ENCODE measurements at places on chromosomes 2 and 18.

DNA sequence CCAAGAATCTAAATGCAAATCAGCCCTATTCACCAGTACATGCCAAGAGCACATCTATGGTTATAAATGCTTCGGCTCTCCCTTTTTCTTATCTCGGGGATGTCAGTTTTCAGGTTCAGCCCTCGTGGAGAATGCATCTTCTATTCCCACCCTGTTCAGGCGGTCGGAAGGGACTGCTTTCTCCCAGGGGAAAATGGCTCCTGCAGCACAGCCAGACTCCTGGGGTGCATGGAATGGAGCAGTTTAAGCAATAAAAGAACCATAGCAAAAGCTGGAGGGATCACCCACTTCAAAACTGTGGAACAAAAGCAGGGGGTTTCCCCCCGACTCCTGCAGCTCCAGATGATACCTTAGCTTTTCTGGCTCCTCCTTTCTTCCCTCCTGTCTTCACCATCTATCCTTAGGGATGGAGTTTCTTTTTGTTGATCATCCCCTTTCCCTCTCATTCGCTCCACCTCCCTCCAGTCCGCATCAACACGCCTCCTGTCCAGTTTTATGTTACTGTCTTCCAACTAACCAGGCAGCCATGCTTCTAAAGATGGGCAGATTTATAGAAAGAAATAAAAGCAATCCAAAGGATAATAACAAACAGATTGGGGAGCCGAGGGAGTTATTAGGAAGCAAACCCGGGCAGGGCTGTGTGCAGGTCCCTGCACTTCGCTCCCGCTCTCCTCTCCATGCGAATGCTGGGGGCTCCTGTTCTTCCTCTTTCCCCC lies 356.2 kb upstream of the SMIM21 start:
- DNase-seq: no peak
- no peaks in the 10 kb centered on the region for H3K27me3 ChIP-seq
- no peak overlapping the region for H3K4me3 ChIP-seq

DNA sequence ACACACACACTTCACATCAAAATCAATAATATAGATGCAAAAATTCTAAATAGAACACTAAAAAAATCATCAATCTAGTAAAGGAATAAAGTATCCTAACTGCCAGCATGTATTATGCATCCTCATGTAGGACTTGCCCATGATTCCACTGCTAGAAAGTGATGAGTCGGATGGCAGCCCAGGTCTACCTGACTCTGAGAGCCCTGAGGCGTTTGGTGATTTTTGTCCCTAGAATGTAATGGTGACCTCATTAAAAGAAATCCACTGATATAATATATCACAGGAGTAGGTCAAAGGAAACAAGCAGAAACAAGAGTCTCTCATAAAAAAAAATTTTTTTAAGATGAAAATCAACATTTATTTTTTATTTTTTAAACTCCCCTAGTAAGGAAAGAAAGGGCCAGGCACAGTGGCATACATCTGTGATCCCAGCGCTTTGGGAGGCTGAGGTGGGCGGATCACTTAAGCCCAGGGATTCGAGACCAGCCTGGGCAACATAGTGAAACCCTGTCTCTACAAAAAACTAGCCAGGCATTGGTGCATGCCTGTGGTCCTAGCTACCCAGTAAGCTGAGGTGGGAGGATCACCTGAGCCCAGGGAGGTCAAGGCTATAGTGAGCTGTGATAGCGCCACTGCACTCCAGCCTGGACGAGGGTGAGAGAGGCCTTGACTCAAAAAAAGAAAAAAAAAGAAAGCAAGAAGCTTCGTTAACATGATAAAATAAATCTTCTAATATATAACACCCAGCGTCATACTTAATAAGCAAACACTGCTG lies 24.4 kb upstream of the ACTG2 start:
- no peak overlapping the region for H3K4me3 ChIP-seq
- H3K27me3 ChIP-seq: no peaks in the 10 kb centered on the region
- peaks cover 26% of the 10 kb centered on the region for H3K36me3 ChIP-seq
- no peak overlapping the region for H3K27ac ChIP-seq

- no peaks in the 10 kb centered on the region for H3K27me3 ChIP-seq
- H3K36me3 ChIP-seq: peaks cover 19% of the 10 kb centered on the region
- peaks cover 11% of the 10 kb centered on the region for H3K4me1 ChIP-seq
- DNase-seq: peak; percentile 70
- H3K27ac ChIP-seq: peak overlapping the region; percentile 93
Measured at GRCh38 chr2:24083567-24084385, 858 bp downstream of the TP53I3 start.

GRCh38 chr2:214992911-214993310 lies 145.5 kb downstream of the ABCA12 start:
- H3K4me1 ChIP-seq: peaks cover 9% of the 10 kb centered on the region
- H3K27me3 ChIP-seq: no peaks in the 10 kb centered on the region
- no peak overlapping the region for H3K27ac ChIP-seq
- no peak for DNase-seq
- no peaks in the 10 kb centered on the region for H3K36me3 ChIP-seq

DNA sequence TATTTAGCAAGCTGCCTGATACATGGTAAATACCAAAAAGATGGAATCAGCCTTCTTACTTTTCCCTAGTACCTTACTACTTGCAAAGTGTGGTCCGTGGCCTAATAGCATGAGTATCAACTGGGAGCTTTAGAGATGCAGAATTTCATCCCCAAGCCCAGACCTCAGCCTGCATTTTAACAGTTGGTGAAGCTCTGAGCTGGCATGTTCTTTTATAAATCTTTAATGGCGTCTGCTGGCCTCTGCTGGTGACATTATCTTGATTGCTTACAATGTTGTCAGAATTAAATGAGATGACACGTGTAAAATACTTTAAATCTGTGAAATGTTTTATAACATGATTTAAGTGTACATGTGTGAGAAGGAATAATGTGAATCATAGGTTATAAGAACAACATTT lies 115.1 kb upstream of the NOSTRIN start:
- DNase-seq: no peak
- peaks cover 4% of the 10 kb centered on the region for H3K36me3 ChIP-seq
- H3K4me1 ChIP-seq: no peaks in the 10 kb centered on the region

- no peak overlapping the region for H3K27ac ChIP-seq
- no peaks in the 10 kb centered on the region for H3K4me1 ChIP-seq
- no peaks in the 10 kb centered on the region for H3K27me3 ChIP-seq
- H3K4me3 ChIP-seq: no peak overlapping the region
Measured at GRCh38 chr2:106523976-106524665, 37.0 kb downstream of the CD8B2 start.

DNA sequence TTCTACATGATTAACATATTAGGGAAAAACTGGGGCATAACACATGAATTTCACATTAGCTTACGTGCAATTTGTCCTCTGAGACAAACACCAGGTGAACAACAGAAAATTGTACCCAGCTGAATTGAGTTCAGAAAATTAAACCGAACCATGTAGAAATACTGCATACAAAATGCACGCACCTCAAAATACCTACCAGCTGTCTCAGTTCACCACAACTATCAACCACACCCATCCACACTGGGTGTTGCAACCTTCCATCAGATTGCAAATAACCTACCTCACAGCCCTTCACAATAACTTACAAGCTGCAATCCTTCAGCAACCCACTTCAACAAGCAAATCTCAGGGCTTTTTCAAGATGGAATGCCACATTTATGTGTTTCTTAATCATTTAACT lies 55.9 kb downstream of the UNC50 start:
- no peak overlapping the region for H3K4me3 ChIP-seq
- H3K4me1 ChIP-seq: peaks cover 3% of the 10 kb centered on the region
- no peak for DNase-seq
- H3K36me3 ChIP-seq: peaks cover 36% of the 10 kb centered on the region
- H3K27ac ChIP-seq: no peak overlapping the region
- no peaks in the 10 kb centered on the region for H3K27me3 ChIP-seq

DNA sequence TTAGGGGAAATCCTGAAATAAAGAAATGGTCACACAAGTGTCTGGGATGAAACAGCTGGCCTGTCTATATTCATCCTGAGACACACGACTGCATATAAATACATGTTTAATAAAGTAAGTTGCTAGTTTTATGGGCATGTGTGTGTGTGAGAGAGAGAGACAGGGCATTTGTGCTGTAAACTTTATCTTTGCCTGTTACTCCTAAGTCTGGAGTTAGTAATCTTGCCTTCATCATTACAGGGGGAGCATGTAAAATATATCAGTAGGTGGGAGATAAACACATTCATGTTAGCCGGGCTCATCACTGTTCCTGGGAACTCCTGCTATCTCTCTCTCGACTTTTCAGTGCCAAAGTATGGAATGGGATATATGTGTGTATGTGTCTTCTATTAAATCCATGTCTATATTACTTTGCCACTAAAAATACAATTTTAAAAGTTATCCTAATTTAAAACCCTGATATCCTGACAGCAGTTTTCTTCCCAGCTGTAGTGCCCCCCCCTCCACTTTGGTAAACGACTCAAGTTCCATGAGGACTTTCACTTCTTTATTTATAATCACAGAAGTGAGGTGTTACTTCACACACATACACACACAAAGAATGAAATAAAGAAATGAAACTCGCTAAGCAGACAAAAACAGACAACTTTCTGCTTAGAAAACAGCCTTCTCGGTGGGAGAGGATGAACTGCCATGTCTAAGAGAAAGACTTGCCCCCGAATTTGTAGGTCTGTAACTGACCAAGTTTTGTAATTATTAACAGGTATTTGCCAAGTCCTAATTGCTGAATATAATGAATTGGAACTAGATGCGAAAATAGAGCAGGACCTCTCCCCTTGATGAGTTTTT lies 947 bp downstream of the ZEB2 start:
- H3K4me3 ChIP-seq: no peak overlapping the region
- H3K27ac ChIP-seq: no peak overlapping the region
- H3K27me3 ChIP-seq: no peaks in the 10 kb centered on the region
- peaks cover 4% of the 10 kb centered on the region for H3K36me3 ChIP-seq
- H3K4me1 ChIP-seq: peaks cover 29% of the 10 kb centered on the region

DNA sequence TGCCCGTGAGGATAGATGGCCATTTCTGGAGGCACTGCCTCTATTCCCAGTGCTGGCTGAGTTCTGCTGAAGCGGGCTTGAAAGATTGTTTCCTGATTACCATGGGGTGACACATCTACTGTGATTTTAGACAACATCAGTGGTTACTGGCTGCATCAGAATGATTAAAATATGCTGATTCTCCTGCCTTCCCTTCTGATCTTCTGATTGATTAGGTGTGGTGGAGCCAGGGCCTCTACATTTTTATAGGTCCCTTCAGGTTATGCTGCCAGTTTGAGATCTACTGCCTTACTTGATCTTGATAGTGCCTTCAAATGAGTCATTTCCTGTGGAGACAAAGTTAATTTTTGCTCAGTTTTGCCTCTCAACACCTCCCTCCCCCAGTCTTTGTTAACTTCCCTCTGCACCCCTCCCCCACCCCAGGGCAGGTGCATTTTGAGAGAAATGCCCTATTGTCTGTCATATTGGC lies 31.6 kb upstream of the SNORC start:
- peaks cover 42% of the 10 kb centered on the region for H3K36me3 ChIP-seq
- no peaks in the 10 kb centered on the region for H3K27me3 ChIP-seq
- H3K4me3 ChIP-seq: peak overlapping the region; percentile 47
- peak; percentile 12 for DNase-seq
- peak overlapping the region; percentile 87 for H3K27ac ChIP-seq

DNA sequence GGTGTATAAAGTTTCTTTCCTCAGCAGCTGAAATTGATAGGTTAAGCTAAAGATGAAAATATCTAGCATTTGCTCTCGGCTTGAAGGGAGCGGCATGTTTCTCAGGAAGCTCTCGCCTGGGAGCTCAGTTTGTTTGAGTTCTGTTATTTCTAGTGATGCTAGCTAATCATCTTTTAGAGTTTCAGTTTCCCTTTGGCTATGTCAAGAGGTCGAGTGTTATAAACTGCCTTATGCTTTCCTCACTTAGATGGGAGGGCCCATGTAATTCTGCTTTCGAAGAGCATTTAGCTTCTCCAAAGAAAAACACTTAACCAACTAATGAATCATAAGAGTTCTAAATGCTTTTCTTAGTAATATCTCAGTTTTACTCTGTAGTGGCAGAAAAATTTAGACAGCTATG lies 33.6 kb downstream of the PLCL1 start:
- no peak for DNase-seq
- no peak overlapping the region for H3K27ac ChIP-seq

DNA sequence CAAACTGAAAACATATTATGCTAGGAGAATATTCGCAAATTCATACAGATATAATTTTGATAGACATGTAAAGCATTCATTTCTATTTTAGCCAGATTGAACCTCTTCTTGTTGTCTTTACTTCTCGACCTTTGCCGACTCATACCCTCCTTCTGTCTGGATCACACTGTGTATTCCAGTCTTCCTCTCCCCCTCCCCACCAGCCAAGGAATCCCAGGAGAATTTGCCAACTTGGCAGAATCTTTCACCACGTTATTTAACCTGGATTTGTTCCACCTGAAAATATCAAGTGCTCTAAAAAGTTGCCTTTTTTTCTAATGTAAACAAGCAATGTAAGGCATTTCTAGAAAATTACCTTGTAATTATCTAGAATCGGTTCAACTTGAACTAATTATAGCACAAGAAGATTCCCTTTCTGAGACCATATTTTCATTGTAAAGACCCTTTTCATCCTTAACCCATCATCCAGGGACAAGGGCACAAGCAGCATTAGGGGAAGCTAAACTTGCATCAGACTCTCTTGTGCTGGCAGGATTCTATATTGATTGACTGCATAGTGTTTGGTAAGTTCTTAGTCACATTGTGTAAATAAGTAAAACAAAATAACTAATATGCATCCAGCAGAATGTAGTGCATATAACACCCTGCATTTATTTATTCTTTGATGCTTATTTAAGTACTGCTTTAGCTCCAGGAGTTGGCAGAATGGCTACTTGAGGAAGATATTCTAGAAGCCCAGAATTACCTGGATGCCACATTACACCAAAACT lies 1328.7 kb upstream of the NXPH2 start:
- H3K27ac ChIP-seq: no peak overlapping the region
- no peaks in the 10 kb centered on the region for H3K4me1 ChIP-seq
- no peaks in the 10 kb centered on the region for H3K36me3 ChIP-seq
- no peaks in the 10 kb centered on the region for H3K27me3 ChIP-seq

GRCh38 chr2:11933854-11934253 lies 187.4 kb downstream of the LPIN1 start:
- peaks cover 6% of the 10 kb centered on the region for H3K36me3 ChIP-seq
- no peak overlapping the region for H3K4me3 ChIP-seq
- H3K27ac ChIP-seq: no peak overlapping the region

- peaks cover 4% of the 10 kb centered on the region for H3K36me3 ChIP-seq
- H3K4me1 ChIP-seq: peaks cover 22% of the 10 kb centered on the region
- no peak overlapping the region for H3K27ac ChIP-seq
- no peak overlapping the region for H3K4me3 ChIP-seq
Measured at GRCh38 chr2:234102112-234102511, 51.6 kb downstream of the SPP2 start.

DNA sequence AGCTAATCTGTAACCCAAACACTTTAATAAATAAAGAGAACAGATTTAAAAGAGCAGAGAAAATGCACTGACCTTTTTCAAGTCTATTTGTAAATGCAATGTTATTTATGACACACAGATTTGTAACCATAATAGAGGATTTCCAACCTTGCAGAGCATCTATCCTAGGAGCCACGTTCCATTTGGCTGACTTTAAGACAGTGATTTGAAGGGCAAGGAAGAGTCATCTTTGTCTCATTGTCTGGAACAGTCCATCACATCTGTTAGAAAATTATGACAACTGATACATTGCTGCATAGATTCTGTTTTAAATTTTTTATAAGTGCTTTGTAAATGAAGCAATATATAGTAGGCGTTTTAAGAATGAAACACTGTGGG lies 90.8 kb upstream of the L3MBTL4 start:
- H3K4me1 ChIP-seq: no peaks in the 10 kb centered on the region
- H3K4me3 ChIP-seq: no peak overlapping the region
- H3K27ac ChIP-seq: no peak overlapping the region
- no peaks in the 10 kb centered on the region for H3K27me3 ChIP-seq
- DNase-seq: no peak

- no peak overlapping the region for H3K27ac ChIP-seq
- DNase-seq: no peak
- no peaks in the 10 kb centered on the region for H3K36me3 ChIP-seq
- H3K4me3 ChIP-seq: no peak overlapping the region
Measured at GRCh38 chr2:119702203-119702917, 23.4 kb downstream of the TMEM177 start.

Data from stimulated activated naive B cell treated with anti-CD40 and anti-IgM and Interleukin-4, amounts not matched to agents 10 μg/mL and 1 μg/mL and 100 μg/mL, for 72 hours (primary cell).